ENCODE measurements at places on chromosomes 1 and 21. TPM values are rescaled to one million over a fixed set of nuclear protein-coding genes. Genes with fewer than 3 reads are reported as not detected.

DNA sequence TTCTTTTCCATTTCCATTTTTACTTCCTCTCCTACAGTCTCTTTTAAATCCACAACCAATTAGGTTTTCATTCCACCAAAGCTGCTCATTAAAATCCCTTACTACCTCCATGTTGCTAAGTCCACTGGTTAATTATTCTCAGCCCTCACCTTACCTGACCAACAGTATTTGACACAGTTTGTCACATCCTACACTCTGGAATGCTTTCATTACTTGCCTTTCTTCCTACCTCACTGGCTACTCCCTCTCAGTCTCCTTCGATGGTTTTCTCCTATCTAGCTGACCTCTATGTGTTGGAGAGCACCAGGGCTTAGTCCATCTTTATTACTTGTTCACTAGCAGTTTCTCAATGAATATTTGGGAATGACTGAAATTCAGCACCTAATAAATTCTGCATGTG is 78.6 kb downstream of the NME7 start:
- DNase-seq = no peak

NCMAP gene
- polyA plus RNA-seq = 0.71 TPM

DNA sequence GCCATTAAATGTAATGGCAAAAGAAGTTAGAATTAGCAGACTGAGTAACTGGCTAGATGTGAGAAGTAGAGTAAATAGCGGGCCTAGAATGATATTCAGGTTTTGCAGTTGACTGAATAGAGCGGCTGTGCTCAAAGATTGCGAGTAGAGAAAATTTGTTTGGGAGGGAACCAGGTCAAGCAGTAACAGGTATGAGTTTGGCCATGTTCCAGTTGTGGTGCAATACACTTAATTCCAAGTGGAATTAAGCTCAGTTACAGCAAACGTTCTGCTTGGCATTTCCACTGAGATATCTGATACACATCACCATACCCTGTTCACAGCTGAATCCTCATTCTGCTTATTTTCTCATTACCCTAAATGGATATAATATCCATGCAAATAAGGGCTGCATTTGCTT is 1382.9 kb downstream of the MRPL39 start:
- DNase-seq = no peak

GRCh38 chr1:247316590-247317197 is 15.0 kb downstream of the ZNF496 start:
- no peak for DNase-seq

- DNase-seq = no peak
Measured at GRCh38 chr1:226582966-226583365, 34.4 kb downstream of the STUM start.

HIVEP3 gene
- 3.6 TPM for polyA plus RNA-seq

FAM72B gene
- polyA plus RNA-seq = 3.8 TPM

- no peak for DNase-seq
Measured at GRCh38 chr1:34166625-34167361, 1.8 kb upstream of the CSMD2 start.

GRCh38 chr1:18244762-18245161 is 137.2 kb downstream of the IGSF21 start:
- no peak for DNase-seq

- DNase-seq = no peak
Measured at GRCh38 chr1:182299728-182300616, 91.6 kb downstream of the GLUL start.

DNA sequence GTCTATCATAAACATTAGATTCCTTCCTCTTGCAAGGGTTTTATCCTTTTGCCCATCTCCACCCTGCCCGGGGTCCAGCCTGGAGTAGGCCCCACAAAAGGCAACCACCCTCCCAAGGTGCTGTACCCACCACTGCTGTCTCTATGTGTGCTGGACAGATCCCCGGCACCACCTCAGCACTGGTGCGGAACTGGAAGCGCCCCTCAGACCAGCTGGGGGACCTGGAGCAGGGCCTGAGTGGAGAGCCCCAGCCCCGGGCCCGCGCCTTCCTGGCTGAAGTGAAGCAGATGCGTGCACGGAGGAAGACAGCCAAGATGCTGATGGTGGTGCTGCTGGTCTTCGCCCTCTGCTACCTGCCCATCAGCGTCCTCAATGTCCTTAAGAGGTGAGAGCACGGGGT is 5.9 kb downstream of the HCRTR1 start:
- DNase-seq = no peak

GRCh38 chr1:232529747-232530146 is 100.2 kb downstream of the SIPA1L2 start:
- no peak for DNase-seq

- DNase-seq = no peak
Measured at GRCh38 chr1:21904704-21905520, 32.2 kb downstream of the HSPG2 start.

CLCA1 gene
- not detected for polyA plus RNA-seq

DNA sequence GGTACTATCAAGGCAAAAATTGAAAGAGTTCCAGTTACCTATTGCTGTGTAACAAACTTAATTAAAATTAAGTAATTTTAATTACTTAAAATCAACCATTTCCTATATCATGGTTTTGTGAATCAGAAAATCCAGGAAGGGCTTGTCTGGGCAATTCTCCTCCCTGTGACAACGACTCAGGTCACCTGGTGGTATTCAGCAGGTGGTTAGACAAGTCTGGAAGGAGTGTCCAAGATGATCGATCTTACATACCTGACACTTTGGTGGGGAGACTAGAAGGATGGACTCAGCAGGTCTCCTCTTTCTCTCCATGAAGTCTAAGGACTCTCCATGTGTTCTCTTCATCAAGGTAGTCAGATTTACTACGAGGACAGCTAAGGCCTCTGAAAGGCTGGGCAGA is 22.9 kb downstream of the SERPINC1 start:
- DNase-seq = no peak

DNA sequence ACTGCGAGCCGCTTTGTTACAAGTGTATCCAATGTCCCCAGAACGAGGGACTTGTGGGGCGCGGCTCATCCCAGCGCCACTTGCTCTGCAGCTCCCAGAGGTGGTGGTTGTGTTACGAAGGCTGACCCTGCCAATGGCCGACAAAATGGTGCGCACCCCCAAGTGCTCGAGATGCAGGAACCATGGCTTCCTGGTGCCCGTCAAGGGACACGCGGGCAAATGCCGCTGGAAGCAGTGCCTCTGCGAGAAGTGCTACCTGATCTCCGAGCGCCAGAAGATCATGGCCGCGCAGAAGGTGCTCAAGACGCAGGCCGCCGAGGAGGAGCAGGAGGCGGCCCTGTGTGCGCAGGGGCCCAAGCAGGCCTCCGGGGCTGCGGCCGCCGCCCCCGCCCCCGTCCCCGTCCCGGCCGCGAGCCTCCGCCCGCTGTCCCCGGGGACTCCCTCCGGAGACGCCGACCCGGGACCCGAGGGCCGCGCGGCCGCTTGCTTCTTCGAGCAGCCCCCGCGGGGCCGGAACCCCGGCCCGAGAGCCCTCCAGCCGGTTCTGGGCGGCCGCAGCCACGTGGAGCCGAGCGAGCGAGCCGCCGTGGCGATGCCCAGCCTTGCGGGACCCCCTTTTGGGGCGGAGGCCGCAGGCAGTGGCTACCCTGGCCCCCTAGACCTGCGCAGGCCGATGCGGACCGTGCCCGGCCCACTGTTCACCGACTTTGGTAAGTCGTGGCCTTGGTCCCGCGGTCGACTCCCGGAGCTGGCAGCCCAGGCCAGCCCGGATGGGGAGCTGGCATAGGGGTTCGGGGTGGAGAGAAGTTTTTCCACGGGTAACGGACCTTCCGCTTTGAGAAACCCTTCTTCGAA is at the start of gene DMRTB1:
DMRTB1 (plus strand) TSS at position 79 of the 855 bp plus-strand sequence; CDS start at position 134, 55 bp downstream.
- DNase-seq = no peak

GRCh38 chr1:1895456-1896336 is 4.8 kb upstream of the GNB1 start:
- no peak for DNase-seq

- no peak for DNase-seq
Measured at GRCh38 chr1:43440358-43440757, 13.4 kb downstream of the HYI start.

OR2G6 gene
- polyA plus RNA-seq = 0.03 TPM

H3-3A gene
- 1,354 TPM for polyA plus RNA-seq

- DNase-seq = no peak
Measured at GRCh38 chr1:87274851-87275250, 53.8 kb upstream of the LMO4 start.

CHRM3 gene
- polyA plus RNA-seq = 7.6 TPM

DNA sequence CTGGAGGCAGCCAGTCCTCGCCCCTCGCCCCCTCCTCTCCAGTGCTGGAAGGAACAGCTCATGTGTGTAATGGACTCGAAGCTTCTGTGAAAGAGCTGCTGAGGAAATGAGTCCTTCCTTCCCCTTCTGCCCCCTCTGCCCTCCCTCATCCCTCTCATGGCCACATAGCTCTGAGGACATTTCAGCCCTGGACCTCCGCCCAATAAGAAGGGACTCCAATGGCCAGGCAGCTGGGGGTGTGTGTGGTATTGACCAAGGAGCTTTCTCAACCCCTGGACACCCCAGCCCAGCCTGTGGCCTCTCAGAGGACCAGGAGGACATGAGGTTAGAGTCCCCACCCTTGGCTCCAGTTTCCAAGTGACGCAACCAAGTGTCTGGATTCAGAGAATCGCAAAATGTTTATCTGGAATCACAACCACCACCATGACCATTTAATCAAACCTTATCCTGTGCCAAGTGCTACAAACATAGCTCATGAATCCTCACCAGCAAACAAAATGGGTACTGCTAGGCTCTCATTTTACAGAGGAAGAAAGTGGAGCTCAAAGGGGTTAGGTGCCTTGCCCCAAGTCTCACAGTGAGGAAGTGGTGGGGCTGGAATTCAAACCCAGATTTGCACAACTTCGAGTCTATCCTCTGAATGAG is 47.8 kb upstream of the ECE1 start:
- DNase-seq = no peak

LINGO4 gene
- not detected for polyA plus RNA-seq

CLEC20A gene
- polyA plus RNA-seq = 0.29 TPM

DNA sequence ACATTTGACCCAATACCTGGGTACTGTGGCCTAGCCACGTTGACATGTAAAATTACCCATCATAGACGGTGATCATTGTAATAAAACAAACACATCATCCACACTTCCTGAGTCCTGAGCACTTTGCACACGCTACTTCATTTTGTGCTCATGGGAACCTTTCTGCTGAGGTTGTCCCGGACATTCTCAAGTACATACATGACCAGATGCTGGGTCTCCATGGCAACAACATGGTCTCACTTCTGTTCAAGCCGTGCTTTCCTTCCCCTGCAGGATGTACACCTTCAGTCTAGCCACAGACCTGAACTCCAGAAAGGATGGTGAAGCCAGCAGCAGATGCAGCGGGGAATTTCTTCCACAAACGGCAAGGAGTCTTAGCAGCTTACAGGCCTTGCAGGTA is 22.7 kb downstream of the UBASH3A start:
- DNase-seq = no peak

LCK gene
- 5.2 TPM for polyA plus RNA-seq

GRCh38 chr1:61580417-61580816 is 144.5 kb downstream of the TM2D1 start:
- DNase-seq = no peak

DNA sequence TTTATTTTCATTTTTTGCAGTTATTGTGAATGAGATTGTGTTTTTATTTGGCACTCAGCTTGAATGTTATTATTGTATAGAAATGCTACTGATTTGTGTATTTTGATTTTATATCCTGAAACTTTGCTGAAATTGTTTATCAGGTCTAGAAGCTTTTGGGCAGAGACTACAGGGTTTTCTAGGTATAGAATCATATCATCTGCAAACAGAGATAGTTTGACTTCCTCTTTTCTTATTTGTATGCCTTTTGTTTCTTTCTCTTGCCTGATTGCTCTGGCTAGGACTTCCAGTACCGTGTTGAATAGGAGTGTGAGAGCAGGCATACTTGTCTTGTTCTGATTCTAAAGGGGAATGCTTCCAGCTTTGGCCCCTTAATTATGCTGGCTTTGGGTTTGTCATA is 27.3 kb downstream of the ZNF691 start:
- DNase-seq = no peak

GRCh38 chr1:6244401-6245049 is 546 bp downstream of the HES3 start:
- no peak for DNase-seq

GRCh38 chr1:114597949-114598348 is 16.5 kb upstream of the BCAS2 start:
- DNase-seq = no peak

FLG gene
- polyA plus RNA-seq = 2.2 TPM

DNA sequence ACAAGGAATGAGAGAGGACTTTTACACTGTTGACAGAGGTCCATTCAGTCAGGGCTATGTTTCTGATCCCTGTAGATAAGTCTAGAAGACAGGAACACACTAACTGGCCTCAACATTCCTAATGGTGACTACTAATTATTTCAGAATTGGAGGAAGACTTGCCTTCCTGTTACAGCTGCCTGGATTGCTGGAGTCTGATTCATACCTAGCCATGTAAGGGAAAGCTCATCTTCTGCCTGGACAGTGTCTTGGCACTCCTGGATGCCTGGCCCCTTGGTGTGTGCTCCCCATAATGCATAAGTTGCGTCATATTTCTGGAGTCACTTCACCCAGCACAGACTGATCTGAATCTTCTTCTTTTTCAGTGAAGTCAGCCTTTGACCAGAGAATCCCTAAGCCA is 326.0 kb upstream of the RUNX1 start:
- DNase-seq = no peak

COL8A2 gene
- 1.6 TPM for polyA plus RNA-seq

GRCh38 chr21:34141373-34141772 is 68.0 kb downstream of the MRPS6 start:
- no peak for DNase-seq

- no peak for DNase-seq
Measured at GRCh38 chr1:195960580-195960979, 647.7 kb downstream of the KCNT2 start.

DNA sequence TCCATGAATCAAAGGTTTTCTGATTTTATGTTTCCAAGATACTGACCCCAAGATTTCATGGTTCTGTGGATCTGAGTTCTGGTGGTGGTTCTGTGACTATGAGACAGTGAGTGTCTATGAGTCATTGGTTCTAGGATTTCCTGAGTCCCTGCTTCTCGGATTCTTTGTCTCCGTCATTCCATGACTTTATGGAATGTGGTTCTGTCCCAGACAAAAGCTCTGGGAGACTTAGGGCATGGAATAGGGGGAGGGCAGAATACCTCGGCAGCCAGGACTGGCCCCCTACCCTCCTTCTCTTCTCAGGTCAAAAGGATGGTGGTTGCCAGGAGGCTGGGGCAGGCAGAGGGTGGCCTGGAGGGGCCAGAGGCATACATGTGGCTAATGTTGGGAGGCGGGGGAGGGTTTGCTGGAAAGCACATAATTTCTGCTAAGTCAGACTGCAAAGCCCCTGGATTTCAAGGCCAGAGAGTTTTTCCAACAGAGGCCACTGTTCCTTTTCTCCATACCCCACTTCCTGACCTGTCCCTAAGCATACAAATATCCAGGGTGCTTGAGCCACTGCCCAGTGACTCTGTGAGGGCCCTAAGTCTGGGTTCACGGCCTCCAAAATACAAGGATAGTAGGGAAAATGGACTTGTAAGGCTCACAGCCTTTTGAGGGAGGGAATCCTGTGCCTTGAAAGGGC is 17.2 kb downstream of the CDCP2 start:
- no peak for DNase-seq

GRCh38 chr1:219882755-219883154 is 45.6 kb downstream of the SLC30A10 start:
- no peak for DNase-seq

- DNase-seq = no peak
Measured at GRCh38 chr1:154866257-154867063, 3.6 kb downstream of the KCNN3 start.

S100A10 gene
- 228 TPM for polyA plus RNA-seq
